ENCODE measurements at places on chromosomes 3 and 15.

DNA sequence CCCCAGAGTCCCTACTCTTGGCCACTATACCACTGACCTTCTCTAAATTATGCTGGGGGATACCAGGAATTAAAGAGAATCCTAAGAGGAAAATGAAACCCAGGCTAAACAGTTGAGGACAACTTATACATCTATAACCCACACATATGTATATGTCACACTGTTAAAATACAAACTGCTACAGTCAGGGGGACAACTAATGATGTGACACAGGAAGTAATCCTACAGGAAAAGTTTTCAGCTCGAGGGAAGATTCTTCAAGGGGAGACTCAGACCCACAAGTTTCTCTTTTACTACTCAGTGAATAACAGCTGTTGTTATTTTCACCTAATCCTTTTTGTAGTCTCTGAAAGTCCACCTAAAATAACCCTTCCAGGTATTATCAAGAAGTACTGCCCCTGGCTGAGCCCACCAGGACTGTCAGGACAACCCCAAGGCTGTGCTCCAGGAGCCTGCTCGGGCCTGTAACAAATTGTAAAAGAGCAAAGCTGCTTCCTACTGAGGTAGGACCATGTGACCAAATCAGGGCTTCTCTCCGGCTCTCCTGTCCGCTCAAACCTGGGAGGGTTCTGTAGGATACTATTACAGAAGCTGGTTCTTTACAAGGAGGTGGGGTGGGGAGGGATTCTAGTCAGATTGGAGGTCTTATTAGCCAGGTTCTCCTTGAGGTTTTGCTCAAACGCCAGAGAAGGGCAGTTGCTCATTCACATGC is 91.6 kb downstream of the SRGAP3 start:
- no peak for DNase-seq

GRCh38 chr15:48477795-48478360 is 146.6 kb downstream of the DUT start:
- DNase-seq = no peak

- no peak for DNase-seq
Observed at GRCh38 chr3:17745301-17745700, 2.9 kb upstream of the TBC1D5 start.

- no peak for DNase-seq
Observed at GRCh38 chr15:52228921-52229320, 37.7 kb upstream of the GNB5 start.

GRCh38 chr3:72322264-72322976 is 525.8 kb downstream of the SHQ1 start:
- no peak for DNase-seq

DNA sequence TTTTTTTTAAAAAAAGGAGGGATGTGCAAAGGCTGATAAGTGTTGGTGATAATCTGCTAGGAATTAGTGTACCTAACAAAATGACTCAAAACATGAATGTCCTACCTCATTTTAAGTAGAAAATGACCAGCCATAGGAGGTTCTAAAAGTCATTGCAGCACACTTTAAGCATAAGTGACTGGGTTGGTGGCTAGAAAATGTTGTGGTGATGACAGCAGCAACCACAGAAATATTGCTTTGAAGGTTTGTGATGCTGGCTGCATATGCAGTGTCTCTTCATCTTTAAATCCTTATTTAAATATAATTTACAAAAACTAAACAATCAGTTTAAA is 55.2 kb downstream of the CMSS1 start:
- DNase-seq = no peak

- DNase-seq = no peak
Observed at GRCh38 chr3:167761302-167761701, 25.8 kb downstream of the SERPINI1 start.

DNA sequence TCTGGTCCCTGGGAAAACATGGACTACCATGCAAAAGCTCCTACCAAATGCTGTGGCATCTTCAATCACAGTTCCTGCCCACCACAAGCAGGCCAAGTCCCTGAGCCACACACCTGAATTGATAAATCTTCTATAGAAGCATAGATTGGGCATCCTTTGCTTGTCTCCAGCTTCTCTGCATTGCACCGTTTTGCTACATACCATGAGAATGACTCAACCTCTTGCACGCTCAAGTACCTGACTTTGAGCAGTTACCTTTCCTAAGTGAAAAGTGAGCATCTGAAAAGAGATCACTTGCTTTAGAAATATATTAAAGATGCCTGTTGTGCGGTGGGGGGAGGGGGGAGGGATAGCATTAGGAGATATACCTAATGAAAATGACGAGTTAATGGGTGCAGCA is 31.3 kb downstream of the GATM start:
- no peak for DNase-seq

DNA sequence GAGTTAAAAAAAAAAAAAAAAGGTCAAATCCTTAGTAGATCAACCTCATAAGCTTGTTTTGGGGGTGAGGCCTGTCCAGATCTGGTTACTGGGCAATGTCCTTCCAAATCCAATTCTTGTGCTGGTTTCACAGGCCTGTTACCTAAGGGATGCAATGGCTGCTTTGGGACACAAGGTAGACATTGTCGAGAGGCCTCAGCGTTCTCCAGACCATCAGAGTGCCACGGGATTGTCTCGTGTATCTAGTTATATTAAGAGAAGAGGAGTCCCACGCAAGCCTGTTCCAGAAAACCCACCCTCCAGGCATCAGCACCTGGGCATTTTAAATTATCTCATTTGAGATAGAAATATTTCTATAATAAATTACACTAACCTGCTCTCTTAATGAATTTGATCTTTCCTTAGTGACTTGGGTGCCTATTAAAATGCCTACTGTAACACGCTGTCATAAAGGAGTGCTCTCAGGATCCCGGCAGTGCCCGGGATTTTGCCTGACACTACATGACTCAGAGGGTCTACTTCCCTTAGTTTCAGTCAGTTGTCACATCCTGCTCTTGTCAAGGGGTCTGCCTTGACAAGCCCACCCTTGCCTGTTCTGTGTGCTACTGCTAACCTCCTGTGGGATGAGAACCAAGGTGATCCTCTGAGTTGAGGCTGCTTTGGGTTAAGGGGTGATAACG is 116.0 kb downstream of the LIPC start:
- no peak for DNase-seq

- DNase-seq = no peak
Observed at GRCh38 chr3:53250453-53250852, 5.4 kb downstream of the TKT start.

- DNase-seq = no peak
Observed at GRCh38 chr15:93049914-93050578, 39.0 kb downstream of the RGMA start.

- no peak for DNase-seq
Observed at GRCh38 chr3:12294885-12295580, 6.2 kb downstream of the PPARG start.

DNA sequence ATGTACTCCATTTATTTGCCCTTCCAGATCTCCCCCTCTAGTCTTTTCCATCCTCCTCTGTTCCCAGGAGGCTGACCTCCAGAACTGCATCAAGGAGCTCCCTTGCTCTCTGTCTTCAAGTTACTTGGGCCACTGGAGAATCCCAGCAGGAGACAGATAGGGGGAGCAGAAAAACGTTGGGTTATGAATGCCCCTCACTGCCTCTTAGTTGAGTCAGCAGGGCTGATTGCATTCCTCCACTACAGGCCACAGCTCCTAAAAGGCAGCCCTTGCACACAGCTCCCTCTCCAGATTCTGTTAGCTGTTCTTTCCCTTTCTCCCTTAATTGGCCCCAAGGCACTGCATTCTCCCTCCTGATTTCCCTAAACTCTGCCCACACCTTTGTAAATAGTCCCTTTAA is 12.4 kb upstream of the CEP152 start:
- no peak for DNase-seq

DNA sequence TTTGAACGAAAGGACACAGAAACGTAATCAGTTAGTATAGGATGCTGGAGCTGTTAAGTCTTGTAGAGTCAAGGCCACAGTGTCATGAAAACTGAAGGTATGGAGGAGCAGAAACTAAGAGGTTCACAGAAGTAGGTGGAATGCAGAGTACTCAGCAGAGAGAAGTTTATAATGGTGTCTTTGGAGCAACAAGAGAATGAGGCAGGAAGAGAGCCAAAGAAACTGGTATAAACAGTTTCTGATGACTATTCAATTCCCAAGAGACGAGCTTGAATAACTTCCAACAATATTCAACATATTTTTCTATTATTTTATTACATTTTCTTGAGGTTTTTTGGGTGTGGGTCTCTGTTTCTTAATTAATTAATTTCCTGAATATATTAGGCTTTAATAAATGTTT is 29.6 kb downstream of the GALK2 start:
- DNase-seq = no peak

- DNase-seq = no peak
Observed at GRCh38 chr15:53872410-53872809, 105.8 kb upstream of the UNC13C start.

- no peak for DNase-seq
Observed at GRCh38 chr3:124217542-124217941, 225.6 kb upstream of the ROPN1 start.

DNA sequence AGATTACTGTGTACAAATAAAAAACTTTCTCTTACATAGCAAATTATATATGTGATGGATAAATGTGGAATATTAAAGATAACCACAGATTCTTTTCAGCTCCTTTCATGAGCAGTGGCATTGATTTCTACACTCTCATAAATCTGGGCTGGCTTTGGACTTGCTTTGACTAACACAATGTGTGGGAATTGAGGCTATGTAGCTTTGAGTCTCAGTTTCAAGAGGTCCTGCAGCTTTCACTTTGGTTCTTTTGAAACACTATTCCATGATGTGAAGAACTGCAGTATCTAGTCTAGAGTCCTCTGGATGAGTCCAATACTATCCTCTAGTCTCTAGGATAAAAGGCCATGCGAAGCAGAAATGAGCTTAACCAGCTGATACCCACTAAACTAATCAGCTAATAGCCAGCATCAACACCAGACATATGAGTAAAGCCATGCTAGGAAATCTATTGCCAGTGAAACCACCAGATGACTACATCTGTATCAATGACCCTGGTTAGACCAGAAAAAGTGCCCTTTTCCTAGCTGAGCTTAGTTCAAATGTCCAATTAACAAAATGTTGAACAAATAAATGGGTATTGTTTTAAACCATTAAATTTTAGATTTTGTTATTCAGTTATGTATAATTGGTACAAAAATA is 274.9 kb upstream of the ZPLD1 start:
- no peak for DNase-seq

GRCh38 chr3:111047042-111047441 is 24.6 kb upstream of the NECTIN3 start:
- no peak for DNase-seq

GRCh38 chr15:44729408-44730127 is 6.8 kb upstream of the TRIM69 start:
- DNase-seq = peak; percentile 22

DNA sequence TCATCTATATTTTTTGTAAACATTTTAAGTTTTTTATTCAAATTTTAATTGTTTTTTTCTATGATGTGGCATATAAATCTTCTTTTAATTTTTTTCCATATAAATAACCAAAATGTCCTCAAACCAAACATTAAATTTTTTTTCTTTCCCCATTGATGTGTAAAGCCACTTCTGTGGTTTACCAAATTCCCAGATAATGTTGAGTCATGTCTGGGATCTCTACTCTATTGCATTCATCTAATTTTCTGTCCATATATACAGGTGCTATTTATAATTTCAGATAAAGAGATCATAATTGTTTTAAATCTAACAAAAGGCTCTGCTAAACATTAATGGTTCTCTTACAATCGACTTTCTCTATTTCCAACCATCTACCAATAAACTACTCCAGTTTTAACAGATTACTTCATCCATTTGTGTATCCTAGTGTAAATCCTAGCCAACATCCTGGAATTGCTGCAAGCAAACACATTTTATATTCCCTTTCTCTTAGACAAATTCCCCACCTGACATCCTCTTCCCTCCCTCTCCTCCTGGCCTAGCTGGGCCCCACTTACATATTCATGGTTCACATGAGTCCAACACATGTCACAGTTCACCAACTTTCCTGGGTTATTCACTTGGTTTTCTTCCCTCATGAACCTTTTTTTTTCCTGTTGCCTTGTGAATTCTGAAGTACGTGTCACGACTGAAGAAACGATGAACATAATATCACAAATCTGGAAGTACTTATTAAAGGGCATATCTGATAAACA is 368.0 kb upstream of the AGTR1 start:
- DNase-seq = no peak

GRCh38 chr15:99076109-99076508 is 28.8 kb upstream of the SYNM start:
- no peak for DNase-seq

DNA sequence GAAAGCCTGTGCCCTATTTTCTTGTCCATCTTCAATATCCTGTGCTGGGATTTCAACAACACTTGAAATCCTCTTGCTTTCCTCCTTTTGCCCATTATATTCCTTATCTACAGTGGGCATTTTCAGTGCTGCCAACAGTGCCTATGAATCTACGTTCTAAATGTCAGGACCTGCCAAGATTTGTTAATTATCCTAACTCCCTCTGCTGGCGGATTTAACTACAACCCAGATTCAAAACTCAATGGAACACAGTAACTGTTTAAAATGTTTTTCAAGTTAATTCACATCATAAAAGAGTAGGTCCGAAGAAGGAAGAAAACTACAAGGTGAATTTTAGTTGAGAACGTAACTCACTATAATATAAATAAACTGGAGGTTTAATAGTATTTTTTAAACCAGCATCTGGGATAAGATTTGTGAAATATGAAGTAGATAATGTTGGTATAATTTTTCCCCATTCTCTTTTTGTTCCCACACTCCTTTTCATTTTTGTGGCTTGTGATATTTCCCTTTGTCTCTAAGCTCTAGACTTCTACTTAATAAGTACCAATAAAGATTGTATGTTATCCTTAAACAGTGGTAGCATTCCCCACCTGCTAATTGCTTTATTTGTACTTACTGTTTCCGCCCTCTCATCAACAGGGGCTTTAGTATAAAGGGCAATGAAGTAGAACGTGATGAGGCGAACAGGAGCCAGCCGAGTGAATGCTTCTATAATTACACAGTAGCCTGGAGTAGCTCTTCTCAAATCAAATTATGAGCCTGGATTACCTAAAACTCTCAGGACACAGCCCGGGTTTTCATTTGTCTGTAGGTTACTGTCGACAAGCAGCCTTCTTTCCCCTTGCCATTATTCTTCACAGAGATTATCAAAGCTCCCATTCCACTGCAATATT is 302.5 kb upstream of the ATP11B start:
- DNase-seq = no peak

DNA sequence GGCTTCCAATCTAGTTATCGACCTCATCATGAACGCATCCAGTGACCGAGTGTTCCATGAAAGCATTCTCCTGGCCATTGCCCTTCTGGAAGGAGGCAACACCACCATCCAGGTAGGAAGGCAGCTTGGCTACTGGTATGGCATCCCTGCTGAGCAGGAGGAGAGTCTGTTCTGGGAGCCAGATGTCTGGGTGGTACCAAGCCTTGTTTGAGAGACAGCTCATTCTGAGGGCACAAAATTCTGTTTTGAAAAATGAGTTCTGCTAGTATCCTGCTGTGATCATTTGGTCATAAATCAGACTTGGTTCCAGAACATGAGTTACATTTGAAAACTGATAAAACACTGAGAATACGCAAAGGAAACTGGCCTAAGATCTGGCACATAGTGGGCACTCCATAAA is 242.1 kb downstream of the ITPR1 start:
- no peak for DNase-seq

- no peak for DNase-seq
Observed at GRCh38 chr3:56795097-56795828, 6.5 kb downstream of the ARHGEF3 start.

- DNase-seq = no peak
Observed at GRCh38 chr3:114899186-114899931, 247.7 kb downstream of the ZBTB20 start.

GRCh38 chr15:31262143-31262530 is 64.5 kb upstream of the KLF13 start:
- DNase-seq = no peak

GRCh38 chr3:45164056-45164455 is 17.9 kb upstream of the CDCP1 start:
- no peak for DNase-seq

GRCh38 chr15:73120269-73120668 is 68.0 kb downstream of the NEO1 start:
- no peak for DNase-seq
